ENCODE measurements at places on chromosomes 7 and 10.

GRCh38 chr7:101828301-101829020, 11.0 kb downstream of the CUX1 start:
- H3K4me1 ChIP-seq = peaks cover 24% of the 10 kb centered on the region
- H3K36me3 ChIP-seq = peaks cover 8% of the 10 kb centered on the region
- H3K27me3 ChIP-seq = no peaks in the 10 kb centered on the region
- DNase-seq = no peak
- no peak overlapping the region for H3K4me3 ChIP-seq
- H3K27ac ChIP-seq = no peak overlapping the region

GRCh38 chr7:86976958-86977357, 82.5 kb downstream of the ELAPOR2 start:
- no peak overlapping the region for H3K4me3 ChIP-seq
- no peak overlapping the region for H3K27ac ChIP-seq
- no peak for DNase-seq

- no peak overlapping the region for H3K4me3 ChIP-seq
- H3K27me3 ChIP-seq = no peaks in the 10 kb centered on the region
- no peak for DNase-seq
- H3K36me3 ChIP-seq = no peaks in the 10 kb centered on the region
- no peaks in the 10 kb centered on the region for H3K4me1 ChIP-seq
These were observed 809.5 kb upstream of the CELF2 start for GRCh38 chr10:10208196-10208595.

DNA sequence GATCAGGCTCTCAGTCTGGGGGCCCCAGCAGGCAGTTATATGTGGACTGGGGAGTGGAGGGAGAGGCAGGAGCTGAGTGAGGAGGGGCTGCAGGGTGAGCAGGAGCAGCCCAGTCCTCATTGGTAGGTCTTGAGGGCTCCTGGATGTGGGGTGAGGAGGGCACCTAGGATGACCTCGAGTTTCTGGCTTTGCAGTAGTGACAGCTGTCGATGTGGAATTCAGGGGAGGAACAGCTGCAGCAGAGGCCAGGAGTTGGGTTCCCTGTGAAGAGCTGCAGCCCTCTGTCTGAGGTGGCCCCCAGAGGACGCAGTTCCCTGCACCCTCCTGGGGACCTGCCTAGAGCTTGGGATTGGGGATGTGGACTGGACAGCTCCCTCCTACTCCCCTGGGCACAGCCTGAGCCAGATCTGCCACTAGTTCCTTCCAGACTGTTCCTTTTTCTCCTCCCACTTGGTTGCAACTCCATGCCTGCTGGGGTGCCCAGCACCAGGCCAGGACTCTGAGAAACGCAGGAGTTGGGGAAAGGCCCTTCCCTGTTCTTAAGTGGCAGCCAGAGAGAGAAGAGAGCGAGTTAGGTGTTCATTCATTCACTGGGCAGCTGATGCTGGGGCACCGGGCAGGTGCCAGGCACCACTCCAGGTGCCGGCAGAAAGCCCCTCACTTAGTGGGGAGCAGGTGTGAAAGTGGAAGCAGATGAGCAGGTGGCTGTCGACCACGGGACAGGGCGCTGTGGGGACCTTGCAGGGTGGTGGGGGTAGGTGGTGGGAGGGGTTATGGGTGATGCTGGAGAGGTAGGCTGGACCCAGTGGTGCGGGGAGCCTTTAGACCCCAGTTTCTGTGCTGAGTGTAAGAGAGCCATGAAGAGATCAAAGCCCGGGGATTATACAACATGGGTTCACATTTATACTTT, 57.9 kb downstream of the PRF1 start:
- no peaks in the 10 kb centered on the region for H3K27me3 ChIP-seq
- no peak overlapping the region for H3K4me3 ChIP-seq
- H3K36me3 ChIP-seq = no peaks in the 10 kb centered on the region
- H3K4me1 ChIP-seq = no peaks in the 10 kb centered on the region
- no peak overlapping the region for H3K27ac ChIP-seq
- no peak for DNase-seq

- H3K27me3 ChIP-seq = no peaks in the 10 kb centered on the region
- peaks cover 4% of the 10 kb centered on the region for H3K4me1 ChIP-seq
- H3K4me3 ChIP-seq = no peak overlapping the region
These were observed 107.3 kb downstream of the SMURF1 start for GRCh38 chr7:99036546-99037111.

DNA sequence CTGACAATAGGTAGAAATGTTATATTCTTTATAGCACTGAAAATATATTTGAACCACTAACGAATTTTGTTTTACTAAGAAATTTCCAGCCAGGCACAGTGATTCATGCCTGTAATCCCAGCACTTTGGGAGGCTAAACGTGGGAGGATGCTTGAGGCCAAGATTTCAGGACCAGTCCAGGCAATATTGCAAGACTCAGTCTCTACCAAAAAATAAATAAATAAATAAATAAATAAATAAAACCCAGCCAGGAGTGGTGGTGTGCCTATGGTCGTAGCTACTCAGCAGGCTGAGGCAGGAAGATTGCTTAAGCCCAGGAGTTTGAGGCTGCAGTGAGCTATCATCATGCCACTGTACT, 39.8 kb downstream of the PIP4K2A start:
- peaks cover 2% of the 10 kb centered on the region for H3K4me1 ChIP-seq
- H3K27ac ChIP-seq = no peak overlapping the region
- no peaks in the 10 kb centered on the region for H3K36me3 ChIP-seq

DNA sequence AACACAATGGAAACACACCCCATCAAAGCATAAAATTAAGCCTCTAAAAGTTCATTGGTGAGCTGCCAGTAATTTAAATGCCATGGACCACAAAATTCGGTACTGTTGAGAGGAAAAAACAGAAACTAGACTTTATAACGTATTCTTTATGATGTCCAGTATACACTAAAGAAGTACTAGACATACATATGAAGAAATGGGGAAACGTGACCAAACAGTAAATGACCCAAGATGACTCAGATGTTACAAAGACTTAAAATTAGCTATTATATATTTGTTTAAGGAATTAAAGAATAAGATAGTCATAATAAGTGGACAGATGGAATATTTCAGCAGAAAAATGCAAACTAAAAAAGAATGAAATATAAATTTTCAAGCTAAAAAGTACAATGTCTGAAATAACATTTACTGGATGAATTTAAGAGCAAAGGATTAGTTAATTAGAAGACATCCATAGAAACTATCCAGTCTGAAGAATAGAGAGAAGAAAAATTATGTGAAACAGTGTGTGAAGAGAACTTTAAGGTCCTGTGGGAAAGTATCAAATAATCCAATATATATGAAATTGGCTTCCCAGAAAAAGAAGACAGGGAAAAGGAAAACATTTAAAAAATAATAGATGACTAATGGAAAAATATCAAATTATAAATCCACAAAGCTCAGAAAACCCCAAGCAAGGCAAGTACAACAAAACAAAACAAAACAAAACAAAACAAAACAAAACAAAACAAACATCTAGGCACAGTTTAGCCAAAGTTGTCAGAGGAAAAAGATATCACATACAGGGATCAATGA, 69.4 kb downstream of the SAMD9 start:
- no peak overlapping the region for H3K27ac ChIP-seq
- peaks cover 14% of the 10 kb centered on the region for H3K27me3 ChIP-seq
- no peak overlapping the region for H3K4me3 ChIP-seq
- DNase-seq = no peak

DNA sequence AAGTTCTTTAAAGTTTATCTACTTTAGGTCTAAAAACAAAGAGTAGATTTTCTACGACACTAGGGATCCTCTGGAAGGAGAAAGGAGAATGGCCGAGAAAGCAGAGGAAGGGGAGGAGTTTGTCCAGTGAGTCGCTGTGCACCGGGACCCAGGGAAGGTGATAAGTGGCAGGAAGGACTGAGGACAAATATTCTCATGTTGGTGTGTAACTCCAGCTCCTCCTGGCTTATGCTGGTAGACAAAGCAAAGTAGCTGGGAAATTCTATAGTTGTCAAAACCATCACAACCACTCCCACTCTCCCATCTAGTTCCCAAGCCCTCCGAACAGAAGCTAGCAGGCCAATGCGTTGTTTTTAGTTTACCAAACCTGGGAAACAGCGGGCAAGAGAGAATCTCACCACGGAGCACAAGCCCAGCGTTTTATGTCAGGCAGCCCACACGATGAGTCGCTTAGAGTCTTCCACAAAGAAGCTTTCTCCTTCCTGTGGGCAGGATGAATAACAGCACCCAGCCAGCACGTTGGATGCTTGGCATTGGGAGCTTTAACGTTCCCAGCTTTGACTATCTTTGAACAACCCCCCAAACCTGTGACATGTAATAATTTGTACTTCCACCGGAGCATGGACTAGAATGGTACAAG, 32.9 kb upstream of the JCAD start:
- no peak for DNase-seq
- no peak overlapping the region for H3K4me3 ChIP-seq
- peaks cover 19% of the 10 kb centered on the region for H3K4me1 ChIP-seq
- H3K36me3 ChIP-seq = no peaks in the 10 kb centered on the region
- peaks cover 4% of the 10 kb centered on the region for H3K27me3 ChIP-seq
- no peak overlapping the region for H3K27ac ChIP-seq

DNA sequence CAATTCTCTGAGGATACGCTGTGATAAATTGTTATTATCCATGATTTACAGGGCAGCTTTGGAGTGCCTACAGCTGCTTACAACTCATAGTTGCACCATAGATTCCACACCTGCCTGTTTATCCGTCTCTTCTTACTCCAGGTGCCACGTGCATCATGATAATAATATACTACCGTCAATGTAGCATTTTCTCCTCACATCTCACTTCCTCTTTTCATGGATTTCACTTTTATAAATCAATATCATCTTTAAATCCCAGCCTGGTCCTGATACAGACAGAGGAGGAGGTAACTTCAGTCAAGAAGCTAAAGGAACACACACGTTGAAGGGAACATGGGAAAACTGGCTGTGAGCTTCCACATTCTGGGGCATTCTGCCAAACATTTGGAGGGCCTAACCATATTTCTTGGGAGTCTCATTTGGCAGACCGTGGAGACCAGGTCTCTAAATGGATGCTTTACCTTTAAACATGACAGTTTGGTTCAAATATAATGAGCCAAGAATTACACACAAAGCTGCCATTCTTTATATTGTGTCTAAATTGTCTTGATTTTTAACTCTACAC, 2.4 kb downstream of the CH25H start:
- H3K27ac ChIP-seq = no peak overlapping the region
- H3K27me3 ChIP-seq = peaks cover 22% of the 10 kb centered on the region
- H3K36me3 ChIP-seq = no peaks in the 10 kb centered on the region
- H3K4me3 ChIP-seq = no peak overlapping the region
- no peak for DNase-seq

DNA sequence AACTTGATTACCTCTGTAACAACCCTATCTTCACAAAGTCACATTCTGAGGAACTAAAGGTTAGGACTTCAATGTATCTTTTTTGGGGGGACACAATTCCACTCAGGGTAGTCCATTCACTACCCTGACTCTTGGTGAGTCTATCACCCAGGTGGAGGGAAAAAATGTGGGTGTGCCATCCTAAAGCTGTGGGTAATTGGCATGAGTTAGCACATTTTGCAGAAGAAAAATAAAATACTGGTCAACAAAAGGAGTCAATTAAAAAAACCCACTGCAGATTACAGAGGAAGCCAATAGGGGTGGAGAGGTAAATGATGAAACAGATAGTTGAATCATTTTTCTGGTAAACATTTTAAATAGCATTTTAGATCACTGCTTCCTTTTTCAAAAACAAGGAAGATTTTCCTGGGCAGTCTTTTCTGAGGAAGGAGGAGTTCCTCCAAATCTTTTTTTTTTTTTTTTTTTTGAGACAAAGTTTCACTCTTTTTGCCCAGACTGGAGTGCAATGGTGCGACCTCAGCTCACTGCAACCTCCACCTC, 5.1 kb upstream of the BLVRA start:
- no peak overlapping the region for H3K4me3 ChIP-seq
- no peaks in the 10 kb centered on the region for H3K36me3 ChIP-seq
- H3K4me1 ChIP-seq = peaks cover 3% of the 10 kb centered on the region
- H3K27ac ChIP-seq = no peak overlapping the region
- no peak for DNase-seq

DNA sequence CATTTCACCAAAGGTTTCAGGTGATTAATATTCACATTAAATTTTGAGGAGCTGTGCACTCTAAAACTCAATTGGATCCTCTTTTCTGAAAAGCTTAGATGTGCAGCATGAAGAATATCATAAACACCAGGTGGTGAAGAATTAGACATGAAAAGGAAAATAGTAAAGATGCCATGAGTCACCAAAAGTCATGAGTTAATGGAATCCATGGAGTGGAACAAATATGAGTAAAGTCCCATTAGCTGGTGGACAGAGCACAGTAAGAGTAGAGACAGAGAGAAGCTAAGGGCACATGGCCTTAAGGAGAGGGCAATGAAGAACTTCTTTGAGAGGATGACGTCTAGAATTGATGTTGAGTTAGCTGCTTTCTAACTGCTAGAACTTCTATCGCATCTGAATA, 271.6 kb downstream of the CSTF2T start:
- DNase-seq = no peak
- no peaks in the 10 kb centered on the region for H3K4me1 ChIP-seq
- no peak overlapping the region for H3K4me3 ChIP-seq

- H3K27ac ChIP-seq = peak within 1 kb of the TSS; percentile 99
- H3K36me3 ChIP-seq = peaks cover 5% of the 10 kb centered on the region
- peaks cover 6% of the 10 kb centered on the region for H3K4me1 ChIP-seq
- H3K27me3 ChIP-seq = no peaks in the 10 kb centered on the region
These were observed at the start of gene PAXIP1 for GRCh38 chr7:155003092-155003375. PAXIP1 (minus strand) TSS chr7:155003124; CDS start chr7:155002929, 195 bp downstream.

DNA sequence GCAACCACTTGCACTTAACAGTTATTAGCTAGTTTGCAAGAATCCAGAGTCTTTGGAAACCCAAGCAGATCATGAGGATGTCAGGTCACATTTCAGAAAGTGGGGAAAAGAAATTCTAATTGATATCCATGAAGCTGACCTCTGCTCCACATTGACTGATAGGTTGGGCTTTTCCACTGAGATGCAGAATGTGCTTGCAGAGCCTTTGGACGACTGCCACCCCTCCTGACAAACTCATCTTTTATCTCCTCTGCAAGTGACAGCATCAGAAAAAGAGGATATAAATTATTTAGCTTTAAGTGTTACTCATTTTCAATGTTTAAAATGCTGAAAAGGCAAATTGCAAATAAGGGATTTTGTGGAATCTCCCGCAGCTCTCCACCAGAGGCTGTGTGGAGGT, 75.3 kb downstream of the C10orf90 start:
- H3K27ac ChIP-seq = no peak overlapping the region
- H3K27me3 ChIP-seq = peaks cover 14% of the 10 kb centered on the region
- H3K4me1 ChIP-seq = no peaks in the 10 kb centered on the region
- no peak overlapping the region for H3K4me3 ChIP-seq
- H3K36me3 ChIP-seq = no peaks in the 10 kb centered on the region

- peaks cover 11% of the 10 kb centered on the region for H3K36me3 ChIP-seq
- no peaks in the 10 kb centered on the region for H3K4me1 ChIP-seq
- H3K27ac ChIP-seq = no peak overlapping the region
- no peak for DNase-seq
These were observed 472.1 kb upstream of the FOXK1 start for GRCh38 chr7:4209966-4210365.

GRCh38 chr7:114082642-114083165, 163.9 kb upstream of the PPP1R3A start:
- H3K27me3 ChIP-seq = peaks cover 28% of the 10 kb centered on the region
- DNase-seq = no peak
- H3K4me3 ChIP-seq = peak overlapping the region; percentile 73
- H3K27ac ChIP-seq = peak overlapping the region; percentile 59

- peaks cover 22% of the 10 kb centered on the region for H3K4me1 ChIP-seq
- peaks cover 87% of the 10 kb centered on the region for H3K27me3 ChIP-seq
- no peak overlapping the region for H3K27ac ChIP-seq
- DNase-seq = no peak
These were observed 182.0 kb downstream of the TCERG1L start for GRCh38 chr10:131129544-131129943.

Data from progenitor cell of endocrine pancreas (in vitro differentiated cells).